Upper lobe of left lung (tissue), 6 donors: ENCODE measurements at places on chromosomes 3 and 15. TPM values are rescaled to one million over a fixed set of nuclear protein-coding genes. Genes with fewer than 3 reads are reported as not detected.

- peak; percentile 41 for DNase-seq
Observed at GRCh38 chr3:150312018-150312657, 96.0 kb upstream of the TSC22D2 start.

GRCh38 chr15:73624530-73624929 lies 8.7 kb downstream of the NPTN start:
- DNase-seq: no peak

GRCh38 chr3:195065142-195065863 lies 205.7 kb downstream of the XXYLT1 start:
- DNase-seq: no peak

- no peak for DNase-seq
Observed at GRCh38 chr15:79185199-79185598, 94.6 kb upstream of the RASGRF1 start.

DNA sequence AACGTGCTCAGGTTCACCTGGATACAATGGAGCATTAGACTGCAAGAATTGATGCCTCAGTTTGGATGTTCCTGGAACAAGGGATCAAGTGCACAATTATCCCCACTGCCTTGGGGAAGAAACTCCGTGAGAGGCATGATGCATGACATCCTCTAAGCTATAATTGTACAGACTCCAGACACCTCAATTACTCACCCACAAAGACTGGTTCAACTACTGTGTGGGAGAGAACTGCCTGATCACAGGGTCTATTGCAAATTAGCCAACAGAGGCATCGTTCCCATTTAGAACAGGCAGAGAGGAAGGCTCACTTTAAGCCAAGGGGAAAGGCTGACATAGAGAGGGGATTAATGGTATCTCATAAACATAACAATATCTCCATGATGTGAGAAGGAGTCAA lies 43.5 kb downstream of the ARRDC4 start:
- no peak for DNase-seq

DNA sequence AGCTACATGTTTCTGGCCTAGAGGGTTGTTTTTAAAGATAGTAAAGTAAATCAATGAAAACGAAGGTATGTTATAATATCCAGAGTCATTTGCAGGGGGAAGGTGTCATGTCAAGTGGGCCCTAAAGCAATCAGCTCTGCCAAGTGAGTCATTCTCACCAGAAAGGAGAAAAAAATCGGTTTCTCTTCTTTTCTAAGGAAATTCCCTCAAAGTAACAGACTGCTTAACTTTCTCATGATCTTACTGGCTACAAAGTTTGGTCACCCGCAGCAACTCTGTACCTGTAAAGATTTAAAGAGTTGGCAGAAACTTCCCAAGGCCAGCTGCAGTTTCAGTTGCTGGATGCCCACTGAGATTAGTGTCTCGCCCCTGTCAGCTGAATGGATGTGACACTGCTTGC lies 5.5 kb upstream of the FSIP1 start:
- no peak for DNase-seq

DNA sequence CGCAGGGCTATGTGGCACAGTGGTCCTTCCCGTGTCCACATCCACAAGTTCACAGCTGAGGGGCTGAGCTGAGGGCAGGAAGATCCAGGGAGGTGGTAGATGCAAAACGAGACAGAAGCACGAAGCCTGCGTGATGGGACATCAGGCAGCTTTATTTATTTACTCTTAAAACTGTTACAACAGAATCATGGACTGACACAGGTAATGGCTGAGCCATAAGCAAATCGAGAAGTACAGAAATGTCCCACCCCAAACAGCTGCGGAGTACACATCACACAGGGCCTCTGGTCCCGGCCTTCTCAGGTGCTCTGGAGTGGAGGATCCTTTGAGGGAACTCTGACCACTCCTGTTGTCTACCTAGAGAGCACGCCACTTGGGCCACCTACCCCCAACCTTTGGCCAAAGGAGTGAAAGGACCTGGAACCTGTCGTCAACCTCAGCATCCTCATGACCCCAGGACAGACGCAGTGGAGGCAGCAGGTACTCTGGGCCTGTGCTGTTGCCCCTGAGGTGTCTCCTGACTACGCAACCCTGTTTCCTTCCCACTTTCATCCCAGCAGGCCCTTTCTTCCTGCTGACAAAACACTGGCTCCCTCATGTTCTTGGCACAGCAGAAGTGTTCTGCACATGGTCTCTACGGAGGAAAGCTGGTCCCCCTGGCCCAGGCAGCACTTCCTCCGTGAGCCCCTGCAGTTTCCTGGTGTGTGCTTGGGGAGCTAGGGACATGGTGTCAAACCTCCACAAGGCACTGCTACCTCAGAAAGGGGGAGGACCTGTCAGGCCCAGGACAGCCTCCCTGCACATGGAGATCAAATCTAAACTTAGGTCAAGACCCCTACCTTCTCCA lies 47.8 kb downstream of the DHX30 start:
- DNase-seq: no peak

GRCh38 chr3:8980756-8981257 lies 17.5 kb upstream of the RAD18 start:
- DNase-seq: no peak

PFKFB4 gene
- total RNA-seq: 7.9 TPM

ZDHHC23 gene
- 10.6 TPM for total RNA-seq

CPA3 gene
- 3.4 TPM for total RNA-seq

GOLGA8G gene
- not detected for total RNA-seq

SPESP1 gene
- 5.1 TPM for total RNA-seq

GOLGA6B gene
- not detected for total RNA-seq

SAXO2 gene
- 11.8 TPM for total RNA-seq

NAA50 gene
- total RNA-seq: 88.0 TPM

FOXB1 gene
- not detected for total RNA-seq
